Aorta (tissue), 5 donors: ENCODE measurements at places on chromosomes 1 and 21. TPM values are rescaled to one million over a fixed set of nuclear protein-coding genes. Genes with fewer than 3 reads are reported as not detected.

DNA sequence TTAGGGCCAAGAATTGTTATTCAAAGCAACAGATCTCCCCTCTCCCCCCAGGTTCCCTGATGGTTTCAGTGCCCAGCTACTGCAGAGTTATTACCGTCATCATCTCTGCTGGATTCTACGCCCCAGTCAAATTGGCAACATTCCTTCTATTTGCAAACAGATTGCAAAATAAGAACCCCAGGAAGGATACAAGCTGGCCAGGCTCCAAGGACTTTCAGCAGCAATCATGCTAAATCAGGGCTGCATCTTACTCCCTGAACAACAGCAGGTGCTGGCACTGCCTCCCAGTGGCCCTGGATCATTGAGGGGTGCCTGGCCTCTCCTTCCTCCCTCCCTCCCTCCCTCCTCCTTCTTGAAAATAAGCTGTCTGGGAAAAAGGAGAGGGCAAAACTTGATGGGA is 521.6 kb upstream of the BEND5 start:
- no peaks in the 10 kb centered on the region for H3K36me3 ChIP-seq
- H3K27ac ChIP-seq = no peak overlapping the region
- H3K4me1 ChIP-seq = no peaks in the 10 kb centered on the region
- DNase-seq = no peak
- H3K27me3 ChIP-seq = no peaks in the 10 kb centered on the region

DNA sequence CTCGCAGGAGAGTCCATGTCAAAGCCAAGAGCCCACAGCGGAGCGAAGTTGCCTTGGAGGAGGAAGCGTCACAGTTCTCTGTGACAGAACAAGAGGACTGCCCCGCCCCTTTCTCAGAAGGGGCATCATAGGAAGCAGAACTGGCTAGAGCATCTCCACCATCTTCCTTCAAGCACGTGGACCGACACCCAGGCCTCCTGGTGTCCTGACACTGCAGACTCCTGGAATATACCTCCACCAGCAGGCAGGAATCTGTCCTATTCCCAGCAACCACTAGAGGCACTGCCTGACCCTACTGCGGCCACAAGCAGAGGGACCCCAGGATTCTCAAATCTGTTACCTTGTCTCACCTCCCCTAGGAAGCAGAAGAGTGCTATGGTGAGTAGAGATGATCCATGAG is 37.8 kb downstream of the GPA33 start:
- H3K4me1 ChIP-seq = no peaks in the 10 kb centered on the region
- H3K36me3 ChIP-seq = no peaks in the 10 kb centered on the region
- no peak overlapping the region for H3K27ac ChIP-seq
- H3K27me3 ChIP-seq = no peaks in the 10 kb centered on the region

GRCh38 chr1:76576876-76577524 is 290.3 kb upstream of the ST6GALNAC5 start:
- no peaks in the 10 kb centered on the region for H3K36me3 ChIP-seq
- no peak overlapping the region for H3K4me3 ChIP-seq
- H3K4me1 ChIP-seq = no peaks in the 10 kb centered on the region
- no peaks in the 10 kb centered on the region for H3K27me3 ChIP-seq
- no peak for DNase-seq

SLC9C2 gene
- not detected for total RNA-seq

DNA sequence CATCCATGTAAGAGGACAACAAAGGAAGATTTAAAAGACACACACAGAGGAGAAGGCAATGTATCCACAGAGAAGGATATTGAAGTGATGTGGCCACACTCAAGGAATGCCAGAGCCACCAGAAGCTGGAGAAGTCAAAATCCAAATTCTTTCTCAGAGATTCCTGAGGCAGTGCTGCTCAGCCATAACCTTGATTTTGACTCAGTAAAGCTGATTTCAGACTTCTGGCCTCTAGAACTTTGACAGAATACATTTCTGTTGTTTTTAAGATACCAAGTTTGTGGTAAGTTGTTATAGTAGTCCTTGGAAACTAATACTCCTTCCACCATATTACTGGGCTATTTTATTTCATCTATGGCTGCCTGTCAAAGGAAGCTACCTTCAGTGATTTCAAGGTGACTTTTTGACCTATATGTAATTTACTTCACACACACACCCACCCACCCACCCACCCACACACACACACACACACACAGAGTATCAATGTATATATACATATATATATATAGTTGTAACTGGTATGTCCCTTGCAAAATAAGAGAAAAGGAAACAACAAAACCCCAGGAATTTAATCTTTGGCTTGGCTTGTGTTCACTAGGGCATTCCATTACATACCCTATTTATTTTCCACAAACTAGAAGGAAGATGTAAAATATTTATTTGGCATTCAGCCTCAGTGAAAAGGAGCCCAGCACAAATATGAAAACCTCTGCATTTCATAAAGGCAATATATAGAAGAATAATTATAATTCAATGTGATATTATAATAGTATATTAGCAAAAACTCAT is 142.1 kb upstream of the PTGFR start:
- DNase-seq = no peak
- H3K27me3 ChIP-seq = no peaks in the 10 kb centered on the region
- no peaks in the 10 kb centered on the region for H3K36me3 ChIP-seq
- H3K4me3 ChIP-seq = no peak overlapping the region
- no peak overlapping the region for H3K27ac ChIP-seq
- H3K4me1 ChIP-seq = no peaks in the 10 kb centered on the region

DNA sequence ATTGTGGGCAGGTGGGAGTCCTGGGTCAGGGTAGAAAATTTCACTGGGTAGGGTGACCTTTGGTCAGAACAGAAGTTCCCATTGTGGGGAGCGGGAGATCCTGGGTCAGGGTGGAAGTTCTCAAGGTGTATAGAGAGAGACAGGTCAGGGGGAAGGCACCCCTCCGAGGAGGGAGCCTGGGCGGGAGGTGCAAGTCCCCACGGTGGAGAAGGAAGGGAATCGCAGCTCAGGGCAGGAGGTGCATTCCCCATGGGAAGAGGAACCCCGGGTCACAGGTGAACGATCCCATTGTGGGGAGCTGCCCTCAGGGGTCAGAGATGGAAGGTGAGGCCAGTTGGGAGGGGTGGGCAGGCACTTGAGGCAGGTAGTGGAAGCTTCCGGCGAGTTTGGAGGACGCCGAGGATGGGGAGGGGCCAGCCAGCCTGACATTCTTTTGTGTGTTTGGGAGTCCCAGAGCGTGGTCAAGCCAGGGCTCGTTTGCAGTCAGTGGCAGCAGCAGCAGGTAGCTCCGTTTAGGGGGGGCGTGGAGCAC is 637 bp downstream of the LYPLA2 start:
- no peak overlapping the region for H3K27ac ChIP-seq
- H3K4me3 ChIP-seq = peak overlapping the region; percentile 57
- no peaks in the 10 kb centered on the region for H3K27me3 ChIP-seq
- H3K4me1 ChIP-seq = no peaks in the 10 kb centered on the region
- peaks cover 6% of the 10 kb centered on the region for H3K36me3 ChIP-seq
- no peak for DNase-seq

DNA sequence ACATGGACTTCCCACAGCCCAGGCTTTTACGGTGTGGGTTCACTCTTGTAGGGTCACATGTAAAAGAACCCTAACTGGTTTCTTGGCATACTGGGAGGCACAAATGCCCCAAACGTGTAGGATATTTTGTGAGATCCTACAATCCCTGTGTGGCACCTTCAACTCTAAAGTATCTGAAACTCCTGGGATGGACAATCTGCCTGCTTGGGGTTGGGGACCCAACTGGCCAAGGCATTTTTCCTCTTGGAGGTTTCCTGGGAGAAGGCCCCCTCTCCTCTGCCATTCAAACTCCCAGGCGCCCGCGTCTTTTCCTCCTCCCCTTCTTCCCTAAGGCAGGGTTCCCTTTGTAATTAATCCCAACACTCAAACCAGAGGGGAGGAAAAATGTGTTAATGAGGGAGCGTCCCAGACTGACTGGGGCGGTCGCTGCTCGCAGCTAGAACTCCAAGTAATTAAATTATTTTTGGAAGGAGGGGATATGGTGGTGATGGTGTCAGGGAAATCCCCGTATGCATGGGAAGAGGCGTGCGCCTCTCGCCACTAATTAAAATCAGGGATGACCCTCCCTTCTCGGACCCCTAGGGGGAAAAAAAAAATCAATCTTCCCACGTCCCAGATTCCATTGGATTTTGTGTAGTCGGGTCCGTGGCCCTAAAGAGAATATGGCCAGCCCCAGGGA is 681 bp upstream of the VANGL2 start:
- DNase-seq = no peak
- H3K27ac ChIP-seq = no peak overlapping the region
- H3K27me3 ChIP-seq = no peaks in the 10 kb centered on the region
- H3K36me3 ChIP-seq = no peaks in the 10 kb centered on the region
- peak overlapping the region; percentile 15 for H3K4me3 ChIP-seq

DNA sequence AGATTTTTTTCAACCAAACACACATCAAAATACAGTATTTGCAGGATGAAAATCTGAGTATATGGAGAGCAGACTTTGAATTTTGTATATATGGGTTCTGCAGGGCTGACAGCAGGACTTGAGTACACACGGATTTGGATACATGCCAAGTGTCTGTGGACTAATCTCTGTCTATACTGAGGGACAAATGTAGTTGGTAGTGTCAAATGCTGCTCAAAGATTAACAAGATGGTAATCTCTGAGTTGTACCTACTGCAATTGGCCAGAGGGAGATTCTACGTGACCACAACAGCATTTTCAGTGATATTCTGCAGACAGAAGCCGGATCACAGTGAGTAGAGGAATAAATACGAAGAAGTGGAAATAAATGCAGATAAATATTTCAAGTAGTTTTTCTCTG is 43.4 kb downstream of the SHCBP1L start:
- no peaks in the 10 kb centered on the region for H3K4me1 ChIP-seq
- no peak overlapping the region for H3K4me3 ChIP-seq
- DNase-seq = no peak
- no peaks in the 10 kb centered on the region for H3K27me3 ChIP-seq
- no peaks in the 10 kb centered on the region for H3K36me3 ChIP-seq
- H3K27ac ChIP-seq = no peak overlapping the region

DCAF8 gene
- 134 TPM for total RNA-seq

DNA sequence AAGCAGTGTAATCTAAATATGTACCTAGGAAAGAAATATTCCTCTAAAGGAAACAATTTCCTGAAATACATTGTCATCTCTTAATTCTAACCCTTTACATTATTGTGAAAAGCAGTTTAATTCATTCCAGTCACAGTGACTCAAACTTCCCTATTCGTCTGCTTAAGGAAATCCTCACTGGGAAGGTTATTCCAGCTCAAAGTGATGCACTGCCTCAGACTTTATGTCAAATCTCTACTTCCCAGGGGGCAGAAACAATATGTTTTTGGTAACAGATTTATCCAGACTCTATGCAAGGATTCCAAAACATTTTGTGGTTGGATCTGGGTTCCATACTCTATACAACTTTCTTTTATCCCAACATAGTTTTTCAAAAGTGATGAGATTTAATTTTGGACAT is 145.2 kb downstream of the NTMT2 start:
- DNase-seq = no peak
- no peak overlapping the region for H3K4me3 ChIP-seq
- no peaks in the 10 kb centered on the region for H3K36me3 ChIP-seq
- H3K27ac ChIP-seq = no peak overlapping the region
- H3K27me3 ChIP-seq = no peaks in the 10 kb centered on the region
